Stimulated activated naive CD4-positive, alpha-beta T cell (primary cell): ENCODE measurements at places on chromosomes 4 and X.

DNA sequence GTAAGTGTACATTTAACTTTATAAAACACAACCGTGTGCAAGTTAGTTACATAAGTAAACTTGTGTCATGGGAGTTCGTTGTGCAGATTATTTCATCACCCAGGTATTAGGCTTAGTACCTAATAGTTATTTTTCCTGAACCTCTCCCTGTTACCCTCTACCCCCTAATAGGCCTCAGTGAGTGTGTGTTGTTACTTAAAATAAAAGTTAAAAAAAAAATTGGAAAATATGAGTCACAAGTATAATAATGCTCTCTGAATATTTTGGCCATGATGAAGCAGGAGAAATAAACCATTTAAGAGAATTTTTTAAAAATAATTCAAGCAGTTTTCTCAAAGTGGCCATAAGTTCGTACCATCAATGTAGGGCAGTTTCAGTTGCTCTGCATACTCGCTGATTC, 105.1 kb upstream of the GRID2 start:
- DNase-seq: no peak

DNA sequence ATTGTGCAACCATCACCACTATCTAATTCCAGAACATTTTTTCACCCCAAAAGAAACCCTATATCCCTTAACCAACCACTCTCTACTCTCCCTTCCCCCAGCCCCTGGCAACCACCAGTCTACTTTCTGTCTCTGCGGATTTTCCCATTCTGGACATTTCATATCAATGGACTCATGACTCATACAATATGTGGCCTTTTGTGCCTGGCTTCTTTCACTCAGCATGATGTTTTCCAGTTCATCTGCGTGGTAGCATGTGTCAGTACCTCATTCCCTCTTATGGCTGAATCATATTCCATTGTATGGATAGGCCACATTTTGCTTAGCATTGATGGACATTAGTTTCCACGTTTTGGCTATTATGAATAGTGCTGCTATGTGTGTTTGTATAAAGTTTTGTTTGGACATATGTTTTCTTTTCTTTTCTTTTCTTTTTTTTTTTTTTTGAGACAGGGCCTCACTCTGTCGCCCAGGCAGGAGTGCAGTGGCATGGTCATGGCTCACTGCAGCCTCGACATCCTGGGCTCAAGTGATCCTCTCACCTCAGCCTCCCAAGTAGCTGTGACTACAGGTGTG, 335.4 kb downstream of the BCOR start:
- DNase-seq: no peak

GRCh38 chr4:153447175-153447905, 18.8 kb upstream of the TMEM131L start:
- no peak for DNase-seq

DNA sequence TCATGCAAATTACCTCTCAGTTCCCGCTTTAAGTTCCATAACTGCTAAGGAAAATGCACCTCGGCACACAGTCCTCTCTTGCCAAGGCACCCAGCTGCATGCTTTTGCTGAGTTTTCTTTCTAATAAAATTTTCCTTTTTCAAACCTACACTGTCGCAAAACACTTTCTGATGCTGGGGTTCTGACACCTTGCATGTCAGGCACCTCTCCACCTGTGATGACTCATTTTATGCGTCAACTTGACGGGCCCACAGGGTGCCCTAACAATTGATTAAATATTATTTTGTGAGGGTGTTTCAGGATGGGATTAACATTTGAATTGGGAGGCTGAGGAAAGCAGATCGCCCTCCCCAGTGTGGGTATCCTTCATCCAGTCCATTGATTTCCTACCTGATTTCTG, 291.0 kb upstream of the STS start:
- DNase-seq: no peak

DNA sequence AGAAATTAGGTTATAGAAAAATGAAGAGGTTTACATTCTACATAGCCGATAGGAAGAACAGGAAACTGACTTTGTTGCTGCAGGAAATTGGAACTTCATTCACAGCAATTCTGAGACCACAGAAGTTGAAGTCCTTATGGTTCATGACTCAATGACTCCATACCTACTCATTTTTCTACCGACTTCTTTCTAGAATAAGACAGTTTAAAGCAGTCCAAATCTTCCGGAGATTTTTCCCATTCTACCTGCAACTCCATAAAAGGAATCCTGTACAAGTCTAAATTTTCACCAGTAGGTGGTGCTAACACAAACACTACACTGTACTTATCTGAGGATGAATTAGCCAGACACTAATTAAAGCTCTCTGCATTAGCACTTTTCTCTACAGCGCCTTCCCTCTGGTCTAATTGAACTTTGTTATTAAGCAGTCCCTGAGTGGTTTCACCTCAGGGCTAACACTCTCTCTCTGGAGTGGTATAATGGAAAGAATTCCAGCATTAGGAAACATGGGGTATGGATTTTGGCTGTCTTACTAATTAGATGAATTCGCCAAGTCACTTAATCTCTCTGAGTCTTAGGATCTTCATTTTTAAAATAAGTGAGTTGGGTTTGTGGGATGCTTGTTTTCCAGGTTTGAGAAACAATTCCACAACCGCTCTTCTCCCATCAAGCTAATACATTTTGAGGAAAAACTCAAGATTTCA, 167.9 kb downstream of the SMIM20 start:
- no peak for DNase-seq

- no peak for DNase-seq
Measured at GRCh38 chr4:135123632-135124031, 922.0 kb upstream of the PABPC4L start.

GRCh38 chrX:115948018-115948923, 222.3 kb upstream of the AGTR2 start:
- no peak for DNase-seq

GRCh38 chr4:25454476-25454875, 77.4 kb downstream of the ANAPC4 start:
- DNase-seq: no peak

GRCh38 chr4:36000941-36001557, 243.3 kb downstream of the ARAP2 start:
- DNase-seq: no peak

- no peak for DNase-seq
Measured at GRCh38 chr4:46254788-46255187, 130.9 kb upstream of the GABRG1 start.

- DNase-seq: no peak
Measured at GRCh38 chrX:151478058-151478457, 81.1 kb downstream of the VMA21 start.

- no peak for DNase-seq
Measured at GRCh38 chr4:144809056-144809640, 163.2 kb downstream of the HHIP start.

DNA sequence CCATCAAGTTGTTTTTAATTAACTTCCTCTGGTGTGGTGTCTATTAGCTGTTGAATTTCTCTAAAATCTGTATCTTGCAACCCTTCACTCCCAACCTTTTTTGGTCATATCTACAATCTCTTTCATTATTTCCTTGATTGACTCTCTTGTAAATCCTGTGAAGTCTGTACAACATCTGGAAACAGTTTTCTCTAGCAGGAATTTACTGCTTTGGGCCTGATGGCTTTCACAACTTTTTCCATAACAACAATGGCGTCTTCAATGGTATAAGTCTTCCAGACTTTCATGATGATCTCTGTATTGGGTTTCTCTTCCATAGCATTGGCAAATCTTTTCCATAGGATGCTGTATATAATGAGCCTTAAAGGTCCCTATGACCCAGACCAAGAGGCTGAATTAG, 49.0 kb downstream of the TBC1D19 start:
- no peak for DNase-seq

DNA sequence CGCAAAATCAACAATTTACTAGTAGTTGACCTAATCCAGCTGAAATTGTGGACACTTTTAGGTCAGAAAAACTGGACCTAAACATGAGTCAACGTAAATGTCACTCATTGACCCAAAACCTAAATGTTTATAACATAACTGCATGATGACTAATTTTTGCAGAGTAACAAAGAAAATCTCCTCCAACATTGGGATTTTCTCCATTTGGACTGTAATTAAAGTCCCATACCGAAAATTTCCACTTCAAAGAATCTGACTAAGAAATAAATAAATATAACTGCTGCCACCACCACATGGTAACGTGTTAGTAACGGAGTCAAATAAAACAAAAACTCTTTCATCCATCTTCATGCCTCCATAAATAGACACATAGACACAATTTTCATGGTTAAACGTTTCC, 1.9 kb downstream of the ADGRA3 start:
- no peak for DNase-seq

GRCh38 chr4:74364256-74364651, 691 bp upstream of the EREG start:
- no peak for DNase-seq

GRCh38 chr4:83993774-83994173, 457.9 kb downstream of the GPAT3 start:
- DNase-seq: no peak

- no peak for DNase-seq
Measured at GRCh38 chr4:153337686-153338085, 6.8 kb upstream of the MND1 start.

- no peak for DNase-seq
Measured at GRCh38 chrX:148601034-148601433, 100.6 kb downstream of the AFF2 start.

GRCh38 chr4:45030059-45030458, 303.7 kb upstream of the GNPDA2 start:
- DNase-seq: no peak

DNA sequence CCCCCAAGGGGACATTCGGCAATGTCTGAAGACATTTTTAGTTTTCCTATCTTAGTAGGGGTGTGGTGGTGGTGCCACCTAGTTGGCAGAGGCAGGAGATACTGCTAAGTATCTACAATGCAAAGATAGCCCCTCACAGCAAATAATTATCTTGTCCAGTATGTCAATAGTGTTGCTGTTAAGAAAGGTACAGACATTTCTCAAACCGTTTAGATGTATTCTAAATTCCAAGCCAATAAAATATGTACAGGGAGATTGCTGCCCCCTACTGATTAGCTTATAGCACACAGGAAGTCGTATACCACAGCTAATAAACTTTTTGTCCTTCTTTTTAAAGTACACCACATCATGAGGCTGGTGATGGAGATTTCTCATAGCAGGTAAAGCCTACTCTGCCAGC, 260.5 kb downstream of the TMA16 start:
- no peak for DNase-seq

DNA sequence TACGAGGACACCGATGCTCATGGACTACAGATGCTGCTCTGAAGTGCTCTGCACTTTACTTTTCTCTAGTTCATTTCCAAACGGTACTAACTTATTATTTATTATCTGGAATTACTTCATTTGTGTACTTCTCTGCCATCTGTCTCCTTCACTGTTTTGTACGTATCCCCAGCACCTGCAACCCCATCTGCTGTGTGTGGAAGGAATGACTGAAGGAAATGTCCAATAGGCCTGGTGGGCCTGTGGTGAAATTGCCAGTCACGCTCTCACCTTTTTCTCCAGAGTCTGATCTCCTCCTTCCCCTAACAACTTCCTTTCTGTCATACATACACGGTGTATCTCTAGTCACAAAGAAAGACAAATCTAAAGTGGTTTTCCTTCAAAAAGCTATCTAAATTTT, 12.9 kb downstream of the TMEM154 start:
- no peak for DNase-seq

GRCh38 chrX:73758250-73758649, 195.3 kb downstream of the CHIC1 start:
- no peak for DNase-seq

DNA sequence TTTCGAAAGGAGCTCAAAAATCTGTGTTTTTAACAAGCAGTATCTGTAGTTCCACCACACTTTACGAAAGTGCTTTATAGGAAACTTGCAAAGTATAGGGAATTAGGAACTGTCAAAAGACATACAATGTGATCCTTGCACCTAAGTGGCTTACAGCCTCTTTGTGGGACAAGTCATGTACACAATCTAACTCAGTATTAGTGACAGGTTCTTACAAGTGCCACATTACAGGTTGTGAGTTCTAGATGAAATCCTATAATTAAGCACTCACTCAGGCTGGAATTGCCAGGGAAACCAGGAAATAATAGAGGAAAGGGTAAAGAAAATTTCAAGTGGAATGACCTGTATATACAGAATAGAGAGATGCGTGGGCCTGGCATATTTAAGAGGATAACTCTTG, 567.3 kb upstream of the ATOH1 start:
- DNase-seq: no peak

GRCh38 chrX:54294306-54294705, 63.5 kb downstream of the WNK3 start:
- no peak for DNase-seq

GRCh38 chrX:118665204-118665603, 62.2 kb upstream of the IL13RA1 start:
- DNase-seq: no peak

DNA sequence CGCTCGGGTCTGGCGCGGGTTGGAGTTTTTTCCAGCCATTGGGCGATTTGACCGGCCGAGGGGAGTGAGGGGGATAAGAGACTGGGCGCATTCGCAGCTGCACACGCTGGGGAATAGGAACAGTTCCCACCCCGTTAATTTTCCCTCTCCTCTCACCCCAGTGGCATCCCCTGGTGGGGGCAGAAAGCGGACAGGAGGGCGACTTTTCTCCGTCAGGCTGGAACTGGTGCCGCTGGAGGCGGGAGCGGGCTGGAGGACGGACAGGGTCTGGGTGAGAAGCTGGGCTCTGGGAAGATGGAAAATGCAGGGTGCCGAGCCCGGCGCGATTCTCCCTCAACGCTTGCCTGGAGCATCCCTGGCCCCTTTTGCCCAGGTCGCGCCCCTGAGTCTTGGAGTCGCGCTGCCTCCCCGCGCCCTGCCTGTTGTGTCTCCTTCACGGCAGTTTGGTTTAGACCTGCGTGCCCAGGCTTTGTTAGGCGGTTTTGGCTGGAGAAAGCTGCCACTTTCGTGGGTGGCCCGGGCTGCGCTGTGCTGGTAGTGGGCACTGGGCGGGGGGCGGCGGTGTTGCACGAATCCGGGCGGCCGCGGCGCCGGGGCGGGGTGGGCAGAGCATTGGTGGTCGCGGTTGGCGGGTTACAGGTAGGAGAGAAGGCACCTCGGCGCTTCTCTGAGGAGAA, 2.0 kb downstream of the ADGRL3 start:
- DNase-seq: no peak

- DNase-seq: no peak
Measured at GRCh38 chr4:150580306-150580705, 1.6 kb upstream of the MAB21L2 start.

- DNase-seq: no peak
Measured at GRCh38 chr4:56147371-56147770, 198.6 kb downstream of the CEP135 start.

DNA sequence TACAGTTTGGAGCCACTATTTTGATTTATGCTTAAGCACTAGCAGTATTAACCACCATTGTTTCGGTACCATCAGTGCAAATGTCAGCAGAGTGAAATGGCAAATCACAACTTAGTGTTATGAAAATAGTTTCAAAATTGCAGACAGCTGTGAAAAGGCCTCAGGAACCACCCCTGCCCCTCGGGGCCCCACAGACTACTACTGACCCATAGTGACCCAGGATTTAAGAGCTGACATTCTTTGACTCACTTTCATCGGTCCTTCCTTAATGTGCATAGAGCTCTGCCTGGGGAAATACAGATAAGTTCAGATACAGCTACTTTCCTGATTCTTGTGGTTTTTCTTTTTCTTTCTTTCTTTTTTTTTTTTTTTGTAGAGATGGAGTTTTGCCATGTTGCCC, 3.3 kb upstream of the BBS7 start:
- no peak for DNase-seq

GRCh38 chrX:125826080-125826479, 340.0 kb downstream of the DCAF12L2 start:
- no peak for DNase-seq
